ENCODE measurements at places on chromosomes 2 and 18.
A peak's percentile ranks its signal among the peaks of the same experiment; 100 is the strongest.

DNA sequence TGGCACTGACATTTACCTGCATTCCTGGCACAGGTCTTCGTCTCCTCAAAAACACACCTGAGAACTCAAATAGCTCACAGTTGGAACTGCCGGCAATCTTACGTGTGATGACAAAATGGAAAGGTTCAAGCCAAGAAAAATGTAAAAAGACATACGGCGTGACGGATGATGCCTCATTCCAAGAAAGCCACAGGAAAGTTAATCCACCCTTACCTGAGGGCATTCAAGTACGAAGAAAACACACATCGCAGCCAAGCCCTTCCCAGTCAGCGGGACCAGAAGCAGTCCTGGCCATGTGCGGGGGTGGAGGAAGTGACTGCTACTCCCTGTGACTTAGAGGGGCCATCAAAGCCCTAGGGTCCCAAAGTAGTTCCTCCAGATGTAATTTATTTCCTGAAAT, 986.3 kb upstream of the CELF4 start:
- no peak for DNase-seq

- no peak for DNase-seq
Observed at GRCh38 chr2:201538025-201538424, 86.5 kb downstream of the STRADB start.

DNA sequence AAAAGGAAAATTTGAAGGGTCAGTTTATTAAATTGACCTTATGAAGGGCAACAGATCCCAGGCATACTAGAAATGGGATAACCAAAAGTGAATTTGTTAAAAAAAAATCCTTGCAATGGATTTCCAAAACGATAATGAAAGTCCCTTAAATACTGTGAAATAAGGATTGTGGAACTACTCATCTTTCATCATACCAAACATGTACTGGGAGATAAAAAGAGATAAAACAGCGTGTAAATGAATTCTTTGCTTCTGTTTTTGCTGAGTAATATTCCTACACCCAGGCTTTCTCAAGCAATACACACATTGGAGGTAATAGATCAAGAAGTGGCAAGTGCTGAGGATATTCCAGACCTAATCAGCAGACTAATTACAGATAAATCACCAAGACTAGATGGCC, 3.8 kb downstream of the LYPD6 start:
- DNase-seq: no peak

DNA sequence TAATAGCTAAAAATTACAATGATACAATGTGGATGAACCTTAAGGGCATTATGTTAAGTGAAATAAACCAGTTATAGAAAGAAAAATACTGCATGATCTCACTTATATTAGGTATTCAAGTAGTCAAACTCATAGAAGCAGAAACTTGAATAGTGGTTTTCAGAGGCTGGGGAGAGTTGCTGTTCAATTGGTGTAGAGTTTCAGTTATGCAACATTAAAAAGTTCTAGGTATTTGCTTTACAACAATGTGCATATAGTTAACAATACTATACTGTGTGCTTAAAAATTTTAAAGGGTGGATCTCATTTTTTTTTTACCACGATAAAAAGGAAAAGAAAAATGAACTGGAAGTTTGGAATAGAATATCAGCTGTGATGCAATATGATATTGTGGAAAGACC, 479.1 kb downstream of the SPAG16 start:
- no peak for DNase-seq

GRCh38 chr2:50831676-50832075, 200.3 kb downstream of the NRXN1 start:
- DNase-seq: no peak

DNA sequence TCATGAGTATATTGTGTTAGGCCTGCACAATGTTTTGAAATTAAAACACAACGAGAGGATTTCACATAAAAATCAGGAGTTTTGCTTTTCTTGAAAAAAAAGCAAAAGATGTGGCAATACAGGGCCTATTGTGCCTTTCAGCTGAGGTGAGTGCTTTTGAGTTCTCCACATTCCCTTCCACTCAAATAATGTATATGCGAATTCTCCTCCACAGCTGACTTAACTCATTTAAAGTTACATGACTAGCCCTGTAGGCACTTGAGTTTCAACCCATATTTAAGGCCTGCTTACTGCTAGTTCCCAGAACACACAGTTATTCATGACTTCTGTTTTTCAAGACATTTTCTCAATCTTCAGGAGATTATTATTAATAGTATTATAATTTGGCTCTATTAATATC, 353.1 kb downstream of the NUP35 start:
- DNase-seq: no peak

DNA sequence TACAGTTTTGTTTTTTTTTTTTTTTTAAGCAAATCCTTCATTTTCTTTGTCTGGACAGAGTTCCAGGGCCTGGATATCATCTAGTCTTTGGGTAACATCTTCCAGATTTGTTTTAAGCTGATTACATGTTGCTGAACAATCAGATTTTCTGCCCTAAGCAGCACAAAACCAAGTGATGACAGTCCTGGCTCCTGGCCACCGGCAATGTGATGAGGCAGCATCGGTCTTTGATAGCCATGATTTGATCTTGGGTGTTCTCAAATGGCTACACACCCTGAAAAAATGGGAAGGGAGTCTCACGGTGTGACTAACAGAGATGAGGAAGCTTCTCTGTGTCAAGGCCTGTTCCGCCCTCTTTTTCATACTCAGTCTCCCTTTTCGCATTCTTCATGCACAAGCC, 708.6 kb upstream of the ZEB2 start:
- DNase-seq: no peak

- DNase-seq: no peak
Observed at GRCh38 chr2:3612639-3613523, 18.0 kb downstream of the COLEC11 start.

DNA sequence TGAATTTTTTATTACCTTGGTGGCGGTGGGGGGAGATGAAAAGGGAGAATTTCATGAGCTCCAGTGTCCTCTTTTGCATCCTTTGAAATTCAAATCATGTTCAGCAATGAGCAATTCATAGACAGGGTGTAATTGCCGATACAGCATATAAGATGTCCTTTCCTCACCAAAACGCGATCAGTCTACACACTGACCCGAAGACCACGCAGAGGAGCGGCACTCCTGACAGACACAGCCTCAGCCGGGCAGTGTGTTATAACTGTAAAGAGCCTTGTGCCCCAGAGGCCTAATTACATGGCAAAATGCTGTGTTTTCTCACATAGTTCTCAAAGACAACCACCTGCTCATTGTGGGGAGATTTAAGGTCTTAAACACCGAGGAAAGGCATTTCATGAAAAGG, 38.4 kb upstream of the APCDD1 start:
- no peak for DNase-seq

GRCh38 chr18:49041435-49042245, 90.9 kb upstream of the SMAD7 start:
- DNase-seq: peak; percentile 35

- no peak for DNase-seq
Observed at GRCh38 chr2:219748671-219749570, 121.5 kb downstream of the SLC4A3 start.

DNA sequence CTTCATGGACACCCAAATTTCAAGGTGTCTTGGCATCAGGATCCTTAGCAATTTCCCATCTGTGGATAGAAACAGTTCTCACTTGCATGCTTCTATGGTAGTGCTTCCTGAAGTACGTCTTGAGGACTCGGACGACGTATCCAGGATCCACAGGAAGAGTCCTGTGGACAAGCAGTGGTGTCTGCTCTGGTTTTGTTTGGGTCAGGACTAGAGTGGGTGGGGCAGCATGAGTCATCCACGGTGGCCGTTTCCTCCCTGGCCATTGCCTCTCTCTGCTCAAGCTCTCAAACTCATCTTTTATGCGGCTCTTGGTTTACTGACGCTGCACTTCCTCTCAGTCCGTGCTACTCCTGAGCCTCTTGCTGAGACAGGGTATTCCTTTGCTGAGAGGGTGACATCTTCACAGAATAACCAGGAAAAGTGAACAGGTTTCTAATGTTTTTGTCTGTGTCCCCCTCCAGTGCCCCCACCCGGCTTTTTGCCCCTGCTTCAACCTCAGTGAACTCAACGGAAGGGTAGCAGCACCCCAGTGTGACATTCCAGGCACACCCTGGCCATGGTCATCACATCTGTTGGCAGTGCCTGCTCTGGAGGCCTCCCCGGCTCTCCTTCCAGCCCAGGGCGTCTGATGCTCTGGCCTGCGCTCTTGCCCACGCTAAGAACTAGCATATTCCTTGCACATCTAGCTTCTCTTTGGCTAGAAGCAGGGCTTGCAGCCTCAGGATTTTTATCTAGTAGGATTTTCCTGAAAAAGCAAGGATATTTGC, 62.2 kb downstream of the ARMC9 start:
- DNase-seq: no peak

GRCh38 chr2:86274918-86275275, 62.5 kb downstream of the REEP1 start:
- DNase-seq: no peak

GRCh38 chr2:149586063-149586462, 1.5 kb downstream of the MMADHC start:
- DNase-seq: peak; percentile 13

- DNase-seq: no peak
Observed at GRCh38 chr2:175057078-175057685, 52.0 kb upstream of the CHN1 start.

DNA sequence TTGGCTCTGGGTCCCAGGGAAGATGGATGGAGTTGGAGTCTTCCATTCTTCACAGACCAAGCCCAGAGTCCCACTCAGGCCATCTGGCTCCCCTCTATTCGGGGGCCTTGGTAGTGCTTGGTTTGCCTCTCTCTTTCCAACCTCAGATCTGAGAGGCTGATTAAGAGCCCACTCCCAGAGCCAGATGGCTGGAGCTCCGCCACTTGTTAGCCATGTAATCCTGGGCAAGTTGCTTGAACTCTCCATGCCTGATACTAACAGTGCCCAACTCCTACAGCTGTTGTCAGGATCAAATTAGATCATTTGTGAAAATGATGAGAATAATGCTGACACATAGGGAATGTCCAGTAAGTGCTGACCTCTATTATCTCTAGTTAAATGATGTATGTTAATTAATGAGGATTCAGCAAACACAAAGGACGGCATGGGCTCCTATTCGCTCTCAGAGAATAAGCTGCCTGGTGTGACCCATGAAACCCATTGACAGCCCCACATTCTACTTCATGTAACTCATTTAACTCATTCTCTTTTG, 46.6 kb upstream of the SLC14A1 start:
- no peak for DNase-seq

DNA sequence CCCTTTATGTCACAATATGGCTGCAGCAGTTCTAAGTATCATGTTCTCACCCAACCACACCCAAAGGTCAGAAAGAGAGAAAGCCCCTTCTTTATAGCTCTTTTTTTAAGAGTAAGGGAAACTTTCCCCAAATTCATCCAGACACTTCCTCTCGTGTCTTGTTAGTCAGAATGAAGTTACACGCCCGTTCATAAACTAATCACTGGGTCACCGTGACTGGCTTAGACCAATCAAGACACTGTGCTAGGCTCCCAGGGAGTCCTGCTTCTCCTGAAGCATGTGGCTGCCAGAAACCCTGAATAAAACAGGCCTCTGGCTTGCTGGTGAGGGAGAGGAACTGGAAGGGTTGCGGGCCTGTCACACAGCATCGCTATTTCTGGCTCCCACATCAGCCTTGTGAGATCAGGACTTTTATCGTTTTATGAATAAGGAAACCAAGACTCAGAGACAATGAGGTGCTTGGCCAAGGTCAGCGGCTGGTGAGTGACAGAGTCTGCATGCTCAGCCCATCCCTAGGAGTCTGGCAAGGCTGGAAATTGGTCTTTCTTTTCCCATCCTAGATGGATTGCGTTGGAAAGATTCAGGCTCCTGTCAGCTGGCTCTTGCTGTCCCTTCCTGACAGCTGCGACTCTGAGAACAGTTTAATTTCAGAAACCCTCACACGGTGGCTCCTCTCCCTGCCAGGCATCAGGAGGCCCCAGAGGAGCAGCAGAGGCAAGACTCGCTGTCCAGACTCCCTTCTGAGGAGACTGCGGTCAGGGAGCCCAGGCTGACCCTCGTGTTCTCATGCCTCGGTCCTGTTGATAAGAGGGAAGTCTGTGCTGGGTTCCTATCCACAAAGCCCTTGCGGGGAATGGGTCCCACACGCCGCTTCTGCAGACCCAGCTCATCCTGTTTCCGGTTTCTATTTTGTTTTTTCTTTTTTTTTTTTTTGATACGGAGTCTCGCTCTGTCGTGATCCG, 104.5 kb upstream of the TAF1B start:
- peak; percentile 19 for DNase-seq

- DNase-seq: no peak
Observed at GRCh38 chr18:65706646-65707045, 44.2 kb upstream of the CDH7 start.

DNA sequence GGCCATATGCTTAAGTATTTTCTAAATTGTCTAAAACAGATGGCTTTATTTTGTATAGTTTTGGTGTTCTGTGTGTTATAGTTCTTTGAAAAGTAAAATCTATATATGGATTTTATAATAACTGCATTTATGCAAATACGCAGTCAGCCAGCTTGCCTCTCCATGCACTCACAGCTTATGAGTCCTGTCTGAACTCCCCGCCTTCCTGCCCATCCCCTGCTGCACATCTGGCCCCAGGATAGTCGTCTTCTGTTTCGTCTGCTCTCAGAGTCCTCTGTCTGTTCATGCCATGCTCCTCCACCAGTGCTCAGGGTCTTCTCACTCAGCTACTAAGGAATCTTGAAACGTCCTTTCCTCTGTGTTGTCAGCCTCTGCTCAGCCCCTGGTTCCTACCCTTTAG, 28.2 kb upstream of the ANKRD62 start:
- DNase-seq: no peak

DNA sequence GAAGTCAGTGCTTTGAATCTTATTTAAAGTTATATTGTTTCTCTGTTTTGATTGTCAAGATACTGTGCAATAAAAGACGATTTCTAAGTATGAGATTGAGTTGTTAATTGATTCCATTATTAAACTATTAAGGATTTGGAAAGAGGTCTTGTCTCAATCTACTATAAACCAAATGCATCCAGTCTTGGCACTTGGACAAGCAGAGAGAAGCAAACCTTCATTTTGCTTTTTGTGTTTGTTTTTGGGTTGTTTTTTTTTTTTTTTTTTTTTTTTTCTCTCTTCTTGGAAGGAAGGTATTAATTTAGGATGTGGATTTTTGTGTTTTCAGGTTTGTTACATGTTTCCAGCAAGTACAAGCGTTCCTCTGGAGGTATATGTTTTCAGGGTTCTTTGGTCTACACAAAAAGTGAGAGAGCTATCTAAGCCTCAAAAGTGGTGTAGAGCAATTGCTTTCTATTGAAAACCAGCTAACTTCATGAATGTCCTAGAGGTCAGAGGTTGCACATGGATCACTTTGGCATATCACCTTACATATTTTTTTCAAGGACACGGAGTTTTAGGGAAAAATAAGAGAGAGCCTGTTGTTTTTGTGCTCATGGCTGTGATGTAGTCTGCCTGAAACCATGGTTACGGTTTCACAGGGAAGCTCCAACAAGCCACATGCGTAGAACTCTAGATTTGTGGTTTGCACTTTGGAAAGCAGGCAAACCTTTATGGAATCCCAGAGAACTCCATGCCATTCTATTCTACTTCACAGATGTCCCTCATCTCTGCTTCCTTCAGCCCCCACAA, 1.8 kb downstream of the PRKCE start:
- no peak for DNase-seq

- DNase-seq: no peak
Observed at GRCh38 chr18:62206593-62206992, 19.5 kb downstream of the RELCH start.

GRCh38 chr2:30339071-30339470, 107.7 kb downstream of the LBH start:
- DNase-seq: no peak

- no peak for DNase-seq
Observed at GRCh38 chr2:222878877-222879603, 18.2 kb downstream of the ACSL3 start.

All from activated CD4-positive, alpha-beta T cell treated with anti-CD3 and anti-CD28 coated beads, Interleukin-10, Interleukin-2, amounts not matched to agents 100 ng/mL and 50 ng/mL, durations not matched to agents 16 hours and 8 hours (primary cell).